ENCODE measurements at places on chromosomes 12 and 14.

- no peak for DNase-seq
Observed at GRCh38 chr14:95679998-95680735, 6.1 kb upstream of the TCL1B start.

GRCh38 chr12:4824380-4824779 is 85.3 kb upstream of the KCNA1 start:
- no peak for DNase-seq

GRCh38 chr12:66903782-66904396 is 225.0 kb upstream of the GRIP1 start:
- peak; percentile 12 for DNase-seq

- no peak for DNase-seq
Observed at GRCh38 chr12:67920413-67920812, 68.8 kb upstream of the IFNG-AS1 start.

DNA sequence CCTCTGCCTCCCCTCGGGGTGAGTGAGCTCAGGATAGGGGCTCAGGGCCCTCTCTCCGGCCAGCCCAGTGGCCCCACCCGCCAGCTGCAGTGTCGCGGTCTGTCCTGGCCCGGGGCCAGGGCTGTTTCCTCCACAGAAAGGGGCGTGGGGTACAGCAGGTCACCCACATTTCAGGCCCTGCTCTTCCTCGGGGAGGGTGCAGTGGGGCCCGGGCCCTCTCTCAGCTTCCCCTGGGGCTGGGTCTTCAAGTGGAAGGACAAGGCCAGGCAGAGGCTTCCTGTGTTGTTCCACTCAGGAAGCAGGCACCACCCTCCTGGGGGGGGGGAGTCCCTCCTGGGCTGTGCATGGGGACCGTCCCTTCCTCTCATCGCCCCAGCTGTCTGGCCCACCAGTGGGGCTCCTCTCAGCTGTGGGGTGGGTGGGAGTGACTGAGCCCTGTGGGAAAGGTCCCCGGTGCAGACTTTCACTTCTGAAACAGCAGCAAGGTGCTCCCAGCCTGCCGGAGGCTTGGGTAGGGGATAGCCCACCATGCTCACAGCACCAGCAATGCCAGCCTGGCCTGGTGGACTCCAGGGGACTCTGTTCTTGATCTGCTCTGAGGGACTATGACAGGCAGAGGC is 3.7 kb downstream of the GPR132 start:
- peak; percentile 43 for DNase-seq

GRCh38 chr14:100432652-100433427 is 109.7 kb downstream of the SLC25A47 start:
- no peak for DNase-seq

- peak; percentile 73 for DNase-seq
Observed at GRCh38 chr14:68843471-68844209, 50.8 kb upstream of the ZFP36L1 start.

GRCh38 chr14:72545411-72546311 is 348.2 kb downstream of the DPF3 start:
- DNase-seq = no peak

- DNase-seq = no peak
Observed at GRCh38 chr14:75301666-75302325, 23.2 kb downstream of the FOS start.

GRCh38 chr14:56159066-56159465 is 40.9 kb downstream of the PELI2 start:
- DNase-seq = no peak

- DNase-seq = no peak
Observed at GRCh38 chr12:31899109-31899508, 60.1 kb upstream of the RESF1 start.

DNA sequence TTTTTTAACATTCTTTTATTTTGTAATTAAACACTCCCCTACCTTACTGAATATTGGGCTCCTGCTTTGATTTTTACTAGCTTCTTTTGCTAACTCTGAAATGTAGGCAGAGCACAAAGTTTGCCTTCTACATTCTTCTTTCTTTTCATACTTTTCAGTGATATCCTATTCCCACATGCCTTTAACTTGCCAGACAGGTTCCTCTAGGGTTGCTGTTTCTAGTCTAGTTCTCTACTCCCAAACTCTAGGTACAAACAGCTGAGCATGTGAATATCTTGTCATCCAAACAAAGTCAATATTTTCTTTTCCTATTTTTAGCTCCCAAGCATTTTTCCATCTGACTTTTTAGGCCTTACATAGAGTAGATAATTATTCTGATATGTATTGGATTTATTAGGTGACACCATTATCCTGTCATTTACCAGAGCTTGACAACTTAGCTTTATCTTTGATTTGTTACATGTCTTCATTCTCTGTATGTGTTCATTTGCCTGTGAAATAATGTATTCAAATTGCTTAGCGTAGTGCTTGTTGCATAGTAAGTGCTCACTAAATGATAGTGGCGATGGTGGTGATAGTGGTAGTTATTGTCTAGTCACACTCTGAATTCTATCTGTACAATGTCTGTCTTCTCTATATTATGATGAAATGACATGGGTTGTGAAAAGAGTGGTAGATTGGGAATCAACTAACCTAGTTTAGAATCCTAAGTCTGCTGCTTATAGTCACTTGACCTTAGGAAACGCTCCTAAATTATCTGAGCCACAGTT is 73.6 kb upstream of the DNM1L start:
- DNase-seq = no peak

DNA sequence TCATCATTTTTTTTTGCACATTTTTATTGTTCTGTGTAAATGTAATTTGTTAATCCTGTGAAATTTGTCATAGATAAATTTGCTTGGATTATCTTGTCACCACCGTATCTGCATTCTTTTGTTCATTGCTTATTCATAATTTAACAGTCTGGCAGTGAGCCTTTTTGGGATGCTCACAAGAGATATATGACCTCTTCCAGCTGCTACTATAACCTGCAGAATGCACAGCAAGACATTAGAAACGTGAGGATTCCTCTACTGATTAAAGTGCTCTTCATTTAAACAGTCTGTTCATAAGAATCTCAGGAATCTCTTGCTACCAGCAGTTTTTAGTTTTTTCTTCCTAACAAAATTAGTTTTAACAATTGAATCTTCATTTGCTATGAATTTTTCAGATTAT is 9.1 kb downstream of the NPAS3 start:
- no peak for DNase-seq

DNA sequence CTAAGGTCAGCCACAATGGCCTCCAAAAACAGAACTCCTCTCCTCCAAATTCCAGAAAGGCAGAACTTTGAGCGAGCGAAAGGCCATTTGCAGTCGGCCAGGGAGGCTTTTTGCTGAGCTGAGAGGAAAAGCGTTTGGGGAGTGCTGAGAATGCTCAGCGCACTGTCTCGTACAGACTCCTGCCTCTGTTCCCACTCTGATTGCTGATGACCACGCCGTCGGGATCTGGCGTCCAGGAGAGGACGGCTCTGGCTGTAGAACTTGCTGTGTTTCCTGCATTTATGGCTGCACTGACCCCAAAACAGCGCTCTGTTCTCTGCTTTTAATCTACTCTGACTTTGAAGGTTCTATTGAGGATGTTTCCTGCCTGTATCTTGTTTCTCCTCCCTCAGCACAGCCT is 82.4 kb upstream of the WSCD2 start:
- no peak for DNase-seq

DNA sequence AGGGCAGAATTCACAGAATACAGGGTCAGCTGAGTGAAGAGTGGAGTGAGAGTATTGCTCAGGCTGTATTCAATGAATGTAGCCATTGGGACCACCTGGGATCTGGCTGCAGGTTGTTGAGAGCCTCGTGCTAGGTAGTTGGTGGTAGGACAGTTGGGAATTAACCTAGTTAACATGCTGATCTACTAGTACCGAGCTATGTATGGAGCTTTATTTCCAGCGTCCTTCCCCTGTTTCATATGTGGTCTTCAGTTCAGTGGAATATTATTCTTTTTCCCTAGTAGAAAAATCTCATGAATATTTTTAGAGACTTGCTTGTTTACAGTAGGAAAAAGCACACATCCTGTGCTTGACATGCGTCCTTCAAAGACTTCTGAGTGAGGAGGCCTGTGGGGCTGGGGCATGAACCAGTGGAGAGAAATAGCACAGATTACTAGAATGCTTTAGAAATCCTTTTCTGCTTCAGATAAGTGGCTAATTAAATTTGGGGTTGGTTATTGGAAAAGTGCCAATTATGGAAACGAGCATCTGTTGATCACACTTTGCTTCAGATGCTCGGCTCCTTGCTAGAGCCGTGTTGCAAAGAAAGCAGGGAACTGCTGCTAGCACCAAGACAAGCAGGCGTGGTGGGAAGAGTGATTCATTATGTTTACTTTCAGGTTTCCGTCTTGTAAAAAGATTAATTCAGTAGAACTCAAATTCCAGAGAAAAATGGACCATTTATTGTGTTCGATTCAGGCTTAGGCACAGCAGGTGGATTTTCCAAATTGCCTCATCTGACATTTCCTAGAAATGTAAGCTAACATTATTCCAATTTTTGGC is 53.6 kb downstream of the ARF6 start:
- peak; percentile 80 for DNase-seq

GRCh38 chr12:83210933-83211332 is 524.2 kb downstream of the TMTC2 start:
- DNase-seq = no peak

DNA sequence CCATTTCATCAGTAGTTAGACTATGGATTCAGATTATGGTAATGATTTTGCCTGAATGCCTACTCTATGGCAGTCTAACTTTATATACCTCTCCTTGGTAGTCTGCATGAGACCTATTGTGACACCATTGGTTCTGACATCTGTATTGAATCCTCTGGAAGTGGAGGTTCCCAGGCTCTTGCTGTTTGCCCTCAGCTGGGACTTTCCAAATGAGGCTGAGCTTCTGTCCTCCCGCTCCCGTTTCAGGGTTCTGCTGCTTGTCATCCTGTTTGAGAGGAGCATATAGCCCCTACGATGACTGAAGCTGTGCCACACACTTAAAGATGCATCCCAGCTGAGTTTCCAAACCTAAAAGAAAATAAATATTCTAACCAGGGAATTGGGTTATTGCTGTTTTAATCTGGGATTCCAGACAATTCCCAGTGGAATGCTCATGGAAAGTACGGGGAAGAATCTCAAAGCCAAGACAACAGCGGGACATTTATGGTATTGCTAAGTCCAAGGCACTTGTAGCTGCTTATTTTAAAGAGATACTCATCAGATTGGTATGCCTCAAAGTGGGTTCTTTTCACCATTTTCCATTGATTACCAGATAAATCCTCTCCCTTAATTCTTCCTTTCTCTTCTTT is 105.9 kb downstream of the ETV6 start:
- DNase-seq = no peak

- DNase-seq = no peak
Observed at GRCh38 chr12:50240096-50240791, 43.1 kb downstream of the LIMA1 start.

GRCh38 chr12:56158926-56159461 is 835 bp downstream of the MYL6 start:
- peak; percentile 33 for DNase-seq

GRCh38 chr12:66164349-66164821 is 5.4 kb downstream of the TMBIM4 start:
- no peak for DNase-seq

DNA sequence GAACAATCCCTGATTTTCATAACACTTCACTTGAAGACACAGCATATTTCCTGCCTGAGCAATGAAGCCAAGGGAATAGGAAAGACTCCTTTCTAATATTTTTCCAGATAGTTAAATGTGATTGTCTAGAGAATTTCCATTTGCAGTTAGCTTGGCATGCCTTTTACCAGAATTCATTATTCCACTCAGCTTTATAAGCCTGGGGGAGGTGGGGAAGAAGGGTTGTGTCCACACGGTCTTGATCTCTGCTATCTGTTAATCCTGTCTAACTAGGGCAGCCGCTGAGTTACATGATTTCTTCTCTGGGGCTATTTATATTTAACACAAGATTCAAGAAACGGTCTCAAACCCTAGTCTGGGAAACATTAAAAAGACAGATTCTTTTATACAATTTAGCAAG is 146.6 kb upstream of the FSCB start:
- DNase-seq = no peak

DNA sequence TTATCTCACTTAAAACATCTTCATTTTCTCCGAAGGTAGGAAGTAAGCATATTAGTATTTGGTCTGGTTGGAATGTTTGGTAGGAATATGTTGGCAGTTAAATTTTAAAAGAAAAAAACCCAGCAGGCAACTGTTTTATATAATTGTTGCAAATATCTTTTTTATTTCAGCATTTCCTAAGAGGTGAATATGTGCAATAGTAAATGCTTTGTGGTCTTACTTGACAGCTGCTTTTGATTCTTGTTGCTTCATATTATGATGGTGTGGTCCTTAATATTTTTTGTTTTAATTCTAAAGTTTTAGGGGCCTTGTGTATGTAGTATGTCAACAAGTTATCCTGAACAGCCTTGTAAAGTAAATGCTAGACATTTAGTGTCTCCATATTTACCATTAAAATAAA is 6.3 kb downstream of the TRAFD1 start:
- DNase-seq = no peak

- no peak for DNase-seq
Observed at GRCh38 chr14:70721542-70721941, 79.8 kb downstream of the TTC9 start.

DNA sequence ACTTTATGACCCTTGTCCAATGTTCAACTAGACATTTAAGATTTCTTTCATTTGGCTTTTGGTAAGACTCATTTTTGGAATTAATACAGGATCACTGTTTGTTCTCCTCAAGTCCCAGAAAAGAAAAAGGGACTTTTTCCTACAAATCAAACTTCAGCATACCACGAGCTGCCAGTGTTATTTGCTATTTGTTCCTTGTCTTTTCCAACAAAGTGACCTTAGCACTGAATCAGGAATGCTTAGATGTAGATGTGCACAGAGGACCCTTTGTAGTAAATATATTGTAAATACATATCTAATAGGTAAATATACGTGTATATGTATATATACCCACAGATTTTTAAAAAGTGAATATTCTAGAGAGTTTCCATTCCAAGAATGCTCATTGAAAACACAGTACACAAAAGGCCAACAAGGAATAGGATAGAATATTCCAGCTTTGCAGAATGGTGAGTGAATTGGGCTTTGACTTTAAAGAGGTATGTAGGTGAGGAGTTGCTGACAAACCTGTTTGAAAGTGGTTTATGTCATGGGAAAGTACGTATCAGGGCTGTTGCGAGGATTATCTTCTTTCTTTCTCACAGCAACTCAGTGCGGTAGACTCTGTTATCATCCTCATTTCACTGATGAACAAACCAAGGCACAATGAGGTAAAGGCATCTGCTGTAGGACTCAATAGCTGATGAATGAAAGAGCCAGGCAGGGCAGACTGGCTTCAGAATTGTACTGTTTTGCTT is 65.0 kb downstream of the HMGA2 start:
- DNase-seq = no peak
